Urinary bladder (tissue), 4 donors: ENCODE measurements at places on chromosomes 2 and 18. TPM values are rescaled to one million over a fixed set of nuclear protein-coding genes. Genes with fewer than 3 reads are reported as not detected.

GRCh38 chr2:13230221-13230620 is 513.5 kb downstream of the TRIB2 start:
- no peak for DNase-seq

- DNase-seq: no peak
These were observed 29.7 kb upstream of the TMEM247 start for GRCh38 chr2:46449700-46450099.

DNA sequence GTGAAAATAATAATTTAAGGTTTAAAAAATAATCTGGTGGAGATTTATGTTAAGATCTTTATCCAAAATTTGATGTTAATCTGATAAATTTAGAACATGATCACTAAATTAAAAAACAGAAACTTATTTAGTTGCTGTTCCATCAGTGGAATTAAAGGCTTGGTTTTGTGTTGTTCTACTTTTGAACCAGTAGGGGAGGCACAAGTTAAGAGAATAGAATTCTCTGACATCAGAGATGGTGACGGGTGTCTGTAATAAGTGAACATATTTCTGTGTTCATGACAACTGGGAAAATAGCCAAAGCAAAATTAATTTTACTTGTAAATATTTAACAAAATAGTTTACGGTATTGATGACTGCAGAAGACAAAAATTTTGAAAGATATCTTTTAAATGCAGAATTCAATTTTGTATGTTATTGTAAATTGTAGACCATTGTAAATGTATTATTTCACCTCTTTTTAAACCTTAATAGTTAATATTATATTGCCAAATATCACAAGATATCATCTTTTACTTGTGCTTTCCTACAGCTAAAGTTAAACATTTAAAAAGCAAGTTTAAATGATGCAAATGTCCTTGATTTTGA is 106.0 kb downstream of the UBR3 start:
- no peak for DNase-seq

GRCh38 chr2:39837856-39838453 is 58.9 kb upstream of the THUMPD2 start:
- DNase-seq: no peak

The ZNF385B gene
- 2.5 TPM for total RNA-seq

The LYPD6B gene
- total RNA-seq: 15.2 TPM

The IL18R1 gene
- total RNA-seq: 3.3 TPM

The DTNB gene
- total RNA-seq: 14.0 TPM
